Amniotic epithelial cell (primary cell): ENCODE measurements at places on chromosomes 12 and 14.

DNA sequence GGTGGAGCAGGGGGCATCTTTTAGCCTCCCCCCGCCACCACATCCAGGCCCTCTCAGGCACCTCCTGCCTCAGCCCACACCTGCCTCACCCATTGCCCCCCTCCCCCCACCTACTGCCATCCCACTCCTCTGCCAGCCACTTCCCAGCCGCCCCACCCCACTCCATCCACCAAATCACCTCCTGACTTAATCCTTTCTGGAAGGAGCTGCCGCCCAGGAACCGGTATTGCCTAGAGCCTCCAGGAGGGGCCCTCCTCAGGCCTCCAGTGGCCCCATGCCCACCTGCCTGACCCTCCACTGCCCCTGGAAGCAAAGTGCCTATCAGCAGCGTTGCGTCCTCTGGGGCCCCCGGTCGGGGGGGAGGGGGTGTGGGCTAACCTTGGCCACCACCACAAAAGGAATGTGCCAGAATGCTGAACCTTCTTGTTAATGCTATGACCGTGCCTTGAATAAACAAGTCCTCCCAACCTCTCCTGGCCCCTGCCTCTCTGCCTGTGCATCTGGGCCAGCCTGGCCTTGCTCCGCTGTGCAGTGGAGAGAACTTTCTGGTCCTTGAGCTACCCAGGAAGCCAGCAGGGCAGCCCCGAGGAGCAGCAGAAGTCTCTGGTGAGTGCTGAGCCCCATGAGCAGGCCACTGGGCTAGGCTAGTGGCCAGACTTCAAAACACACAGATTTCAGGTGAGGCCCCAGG, 11.8 kb downstream of the NGB start:
- no peak for DNase-seq

GRCh38 chr12:51430196-51430895, 5.7 kb downstream of the SLC4A8 start:
- DNase-seq, result no peak

DNA sequence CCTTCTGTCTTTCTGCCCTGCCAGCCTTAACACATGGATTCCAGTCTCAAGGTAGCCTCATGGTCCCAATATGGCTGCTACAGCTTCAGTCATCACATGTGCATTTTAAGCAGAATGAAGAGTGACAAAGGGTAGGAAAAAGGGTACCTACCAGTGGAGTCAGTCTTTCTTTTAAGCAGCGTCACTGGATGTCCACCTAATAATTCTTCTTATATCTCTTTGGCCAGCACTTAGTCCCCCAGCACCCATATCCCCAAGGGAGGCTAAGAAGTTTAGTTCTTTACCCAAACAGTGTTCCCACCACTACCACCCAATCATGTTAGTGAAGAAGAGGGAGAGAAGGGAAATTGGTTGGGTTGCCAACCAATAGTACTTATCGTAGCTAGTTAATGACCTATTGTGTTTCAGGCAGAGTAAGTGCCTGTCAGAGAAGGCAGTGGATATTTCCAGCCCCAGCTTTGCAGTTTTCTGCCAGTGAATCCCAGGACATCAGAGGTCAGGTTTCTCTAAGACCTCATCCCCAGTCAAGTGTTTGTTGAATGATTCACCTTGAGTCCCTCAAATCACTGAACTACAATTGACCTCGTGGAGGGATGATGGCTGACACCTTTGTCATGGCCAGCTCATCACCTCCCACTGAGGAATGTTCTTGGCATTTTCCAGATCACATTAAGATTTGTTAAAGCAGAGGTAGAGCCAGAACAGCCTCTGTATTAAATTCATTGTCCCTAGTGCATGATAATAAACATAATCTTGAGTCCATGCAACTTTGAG, 250.9 kb upstream of the CRY1 start:
- DNase-seq, result peak; percentile 86

DNA sequence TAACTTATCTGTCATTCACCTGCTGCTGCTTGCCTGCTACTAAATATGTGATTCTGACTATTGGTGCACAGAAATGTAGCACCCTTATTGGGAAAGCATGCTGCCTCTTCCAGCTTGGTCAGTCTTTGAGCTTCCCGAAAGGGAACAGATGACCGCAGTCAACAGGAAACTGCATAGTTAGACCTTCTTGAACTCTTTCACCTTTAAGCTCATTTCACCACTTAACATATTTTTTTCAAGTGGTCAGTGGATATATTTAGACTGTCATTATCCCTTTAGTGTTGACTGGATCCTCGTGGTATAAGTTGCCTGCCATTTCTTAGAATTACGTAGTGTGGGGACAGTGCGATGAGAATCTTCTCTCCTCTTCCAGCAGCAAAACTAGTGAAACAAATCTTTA, 224.9 kb downstream of the FBXL14 start:
- DNase-seq, result no peak

DNA sequence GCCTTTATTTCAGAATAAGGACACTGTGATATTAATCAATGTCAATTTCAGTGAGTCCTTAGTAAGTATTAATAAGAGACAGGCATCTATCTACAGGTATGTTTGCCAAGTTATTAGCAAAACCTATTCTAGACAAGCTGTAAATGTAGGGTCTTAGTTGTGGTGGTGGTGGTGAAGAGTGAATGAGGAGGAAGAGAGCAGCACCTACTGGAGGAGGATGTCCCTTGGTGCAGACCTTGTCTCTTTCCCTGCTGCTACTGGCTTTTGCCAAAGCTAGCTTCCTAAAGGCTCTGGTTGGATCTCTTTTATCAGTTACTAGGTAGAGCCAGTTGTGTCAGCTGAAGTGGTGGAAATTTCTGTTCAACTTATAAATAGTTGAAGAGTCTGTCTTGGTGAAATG, 304.8 kb upstream of the ATP2B1 start:
- peak; percentile 17 for DNase-seq

DNA sequence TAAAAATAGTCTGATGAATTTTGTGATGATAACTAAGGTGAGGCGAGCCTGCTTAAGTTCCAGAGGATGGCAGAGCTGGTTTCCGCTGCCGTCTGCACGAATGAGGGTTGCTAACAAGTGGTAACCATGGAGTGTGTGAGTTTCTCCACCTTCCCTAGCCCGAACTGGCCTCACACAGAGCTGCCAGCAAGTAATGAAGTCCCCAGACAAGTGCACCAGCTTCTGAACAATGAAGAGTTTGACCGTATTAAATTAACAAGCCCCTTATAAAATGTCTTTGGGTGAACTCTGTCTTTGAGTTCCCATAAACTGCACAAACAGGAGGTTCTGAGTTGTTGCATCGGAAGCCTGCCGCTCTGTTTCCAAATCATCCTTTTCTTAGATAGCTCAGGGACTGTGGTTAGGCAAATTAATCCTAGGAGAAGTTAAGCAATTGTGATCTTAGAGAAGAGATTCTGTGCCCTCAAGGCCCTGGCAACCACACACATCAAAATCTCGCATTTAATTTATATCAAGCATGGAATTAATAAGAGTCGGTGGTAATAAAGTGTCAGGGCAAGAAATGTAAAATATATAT, 274.1 kb upstream of the DAAM1 start:
- peak; percentile 83 for DNase-seq

DNA sequence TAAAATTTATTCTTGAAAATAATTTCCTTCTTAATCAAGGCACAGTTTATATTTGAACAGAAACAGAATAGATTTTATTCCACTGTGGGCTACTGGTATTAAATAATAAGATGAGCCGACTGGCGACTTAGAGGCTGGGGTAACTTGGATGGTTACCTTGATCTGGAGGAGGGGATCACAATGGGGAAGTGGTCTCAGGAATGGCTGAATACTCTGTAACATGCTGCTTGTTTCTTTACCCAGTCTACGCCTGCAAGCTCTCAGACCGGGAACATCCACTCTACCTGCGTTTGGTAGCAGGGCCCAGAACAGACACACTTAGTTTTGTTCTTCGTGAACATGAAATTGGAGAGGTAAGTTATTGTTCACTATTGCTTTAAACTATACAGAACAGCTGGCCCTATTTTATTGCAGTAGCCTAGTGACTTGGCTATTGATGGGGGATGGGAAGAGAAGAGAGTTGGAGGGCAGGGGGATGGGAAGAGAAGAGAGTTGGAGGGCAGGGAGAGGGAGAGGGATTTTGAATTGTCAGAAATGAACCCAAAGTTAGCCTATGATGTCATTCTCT, 67.9 kb downstream of the GNS start:
- no peak for DNase-seq
